ENCODE measurements at places on chromosomes 12 and 14.
A peak's percentile ranks its signal among the peaks of the same experiment; 100 is the strongest.

DNA sequence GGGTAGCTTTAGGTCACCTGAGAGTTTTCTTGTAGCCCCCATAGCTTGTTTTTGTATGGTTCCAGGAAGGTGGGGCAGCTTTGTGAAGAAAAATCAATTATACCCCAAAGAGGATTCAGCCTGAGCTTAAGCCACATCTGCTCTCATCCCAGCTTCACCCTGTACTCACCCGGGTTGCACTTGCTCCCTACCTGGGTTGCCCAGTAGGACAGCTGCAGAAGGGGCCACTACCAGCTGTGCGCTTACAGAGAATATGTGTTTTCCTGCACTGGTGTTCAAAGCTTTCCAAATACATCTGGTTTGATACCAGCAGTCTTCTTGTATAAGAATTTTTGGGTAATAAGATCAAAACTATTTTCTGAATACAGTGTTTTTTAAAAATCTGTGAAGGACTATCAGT is 3.0 kb upstream of the SLC38A1 start:
- DNase-seq, result no peak

- DNase-seq, result no peak
These were observed 8.8 kb downstream of the SUSD6 start for GRCh38 chr14:69620211-69620611.

DNA sequence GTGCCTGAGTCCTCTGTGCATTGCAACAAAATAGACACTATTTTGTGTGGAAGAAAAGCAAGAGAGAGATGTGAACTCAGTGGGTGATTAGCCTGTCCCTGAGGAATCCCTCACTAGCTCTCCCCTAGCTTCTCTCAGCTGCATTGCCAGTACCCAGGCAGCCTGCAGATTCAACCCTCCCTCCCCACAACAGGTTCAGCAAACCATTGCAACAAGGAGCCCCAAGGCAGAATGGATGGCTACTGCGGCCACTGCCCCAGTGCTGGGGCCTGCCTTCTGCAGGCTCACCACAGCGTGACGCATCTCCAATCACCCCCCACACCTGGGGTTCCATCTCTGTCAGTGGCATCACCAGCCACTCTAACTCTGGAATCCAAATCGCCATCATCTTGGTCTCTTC is 2.3 kb downstream of the CRACR2A start:
- DNase-seq, result no peak

DNA sequence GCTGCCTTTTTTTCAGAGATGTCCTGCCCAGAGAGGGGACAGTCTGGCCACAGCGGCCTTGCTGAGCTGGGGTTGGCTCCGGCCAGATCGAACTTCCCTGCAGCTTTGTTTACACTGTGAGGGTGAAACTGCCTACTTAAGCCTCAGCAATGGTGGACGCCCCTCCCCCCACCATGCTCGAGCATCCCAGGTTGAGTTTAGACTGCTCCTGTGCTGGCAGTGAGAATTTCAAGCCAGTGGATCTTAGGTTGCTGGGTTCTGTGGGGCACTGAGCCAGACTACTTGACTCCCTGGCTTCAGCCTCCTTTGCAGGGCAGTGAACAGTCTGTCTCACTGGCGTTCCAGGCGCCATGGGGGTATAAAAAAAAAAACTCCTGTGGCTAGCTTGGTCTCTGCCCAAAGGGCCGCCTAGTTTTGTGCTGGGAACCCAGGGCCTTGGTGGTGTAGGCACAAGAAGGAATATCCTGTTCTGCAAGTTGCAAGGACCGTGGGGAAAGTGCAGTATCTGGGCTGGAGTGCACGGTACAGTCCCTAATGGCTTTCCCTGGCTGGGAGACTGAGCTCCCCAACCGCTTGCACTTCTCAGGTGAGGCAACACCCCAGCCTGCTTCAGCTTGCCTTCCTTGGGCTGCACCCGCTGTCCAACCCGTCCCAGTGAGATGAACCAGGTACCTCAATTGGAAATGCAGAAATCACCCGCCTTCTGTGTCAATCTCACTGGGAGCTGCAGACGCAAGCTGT is 79.1 kb downstream of the LRIG3 start:
- no peak for DNase-seq

DNA sequence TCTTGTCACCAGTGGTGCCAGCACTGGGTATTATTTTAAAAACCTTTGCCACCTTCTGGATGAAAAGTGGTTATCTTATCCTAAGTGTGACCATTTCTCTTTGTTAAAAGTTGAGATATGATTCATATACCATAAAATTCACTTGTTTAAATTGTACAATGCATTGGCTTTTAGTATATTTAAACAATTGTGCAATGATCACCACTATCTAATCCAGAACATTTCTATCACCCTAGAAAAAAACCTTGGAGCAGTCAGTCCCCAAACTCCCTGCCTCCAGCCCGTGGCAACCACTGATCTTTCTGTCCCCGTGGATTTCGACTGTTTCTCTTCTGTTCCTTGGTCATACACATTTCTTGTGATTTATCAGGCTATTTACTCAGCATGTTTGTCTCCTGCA is 28.3 kb downstream of the SH2B3 start:
- no peak for DNase-seq

DNA sequence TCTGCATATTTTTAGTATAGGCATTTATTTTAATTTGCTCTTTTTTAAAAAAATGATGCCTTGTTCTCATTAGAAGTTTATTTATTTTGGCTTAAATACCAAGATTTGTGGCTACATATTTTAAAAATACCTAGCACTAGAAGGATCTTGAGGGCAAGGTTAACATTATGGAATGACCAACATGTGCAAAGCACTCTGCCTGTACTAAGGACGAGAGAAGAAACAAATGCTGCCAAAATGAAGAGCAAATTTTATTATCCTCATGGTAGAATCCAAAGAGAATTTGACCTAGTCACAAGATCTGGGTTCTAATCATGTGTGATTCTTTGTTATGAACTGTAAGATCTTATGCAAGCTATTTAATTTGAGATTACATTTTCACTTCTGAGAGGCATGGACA is 2.8 kb downstream of the CAND1 start:
- DNase-seq, result no peak

DNA sequence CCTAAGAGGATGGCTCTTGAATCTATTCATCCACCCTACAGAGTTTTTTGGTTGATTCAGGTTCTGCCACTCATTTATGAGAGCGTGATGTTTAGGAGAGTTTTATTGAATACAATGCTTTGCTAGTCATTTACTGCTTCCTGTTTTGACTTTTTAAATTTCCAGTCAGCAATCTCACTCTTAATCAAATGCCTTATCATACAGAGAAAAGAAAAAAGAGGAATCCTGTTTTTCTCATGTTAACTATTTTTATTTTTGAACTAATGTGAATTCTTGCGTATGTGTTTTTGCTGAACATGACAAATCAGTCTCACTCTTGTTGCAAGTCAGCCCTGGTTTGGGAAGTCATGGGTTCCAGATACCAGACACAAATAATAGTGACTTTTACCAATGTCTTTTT is 22.1 kb upstream of the LGMN start:
- DNase-seq, result no peak

- no peak for DNase-seq
These were observed 19.4 kb upstream of the IFNG start for GRCh38 chr12:68178774-68179439.

- DNase-seq, result no peak
These were observed 44.9 kb upstream of the STRAP start for GRCh38 chr12:15837141-15837790.

DNA sequence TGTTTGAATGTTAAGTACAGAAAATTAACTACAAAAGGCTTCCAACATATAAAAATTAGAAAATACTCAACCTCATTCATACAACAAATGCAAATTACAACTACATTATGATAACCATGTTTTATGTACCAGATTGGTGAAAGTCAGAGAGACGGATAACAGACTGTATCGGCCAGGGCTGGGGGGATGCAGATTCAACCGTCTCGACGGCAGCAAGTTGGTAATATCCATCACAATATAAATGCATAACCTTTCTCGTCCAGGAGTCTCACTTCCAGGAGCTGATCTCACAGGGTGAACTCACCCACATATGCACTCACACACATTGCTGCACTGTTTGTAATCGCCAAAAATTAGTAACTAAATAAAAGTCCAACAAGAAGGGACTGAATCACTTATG is 89.4 kb downstream of the ITPK1 start:
- no peak for DNase-seq

DNA sequence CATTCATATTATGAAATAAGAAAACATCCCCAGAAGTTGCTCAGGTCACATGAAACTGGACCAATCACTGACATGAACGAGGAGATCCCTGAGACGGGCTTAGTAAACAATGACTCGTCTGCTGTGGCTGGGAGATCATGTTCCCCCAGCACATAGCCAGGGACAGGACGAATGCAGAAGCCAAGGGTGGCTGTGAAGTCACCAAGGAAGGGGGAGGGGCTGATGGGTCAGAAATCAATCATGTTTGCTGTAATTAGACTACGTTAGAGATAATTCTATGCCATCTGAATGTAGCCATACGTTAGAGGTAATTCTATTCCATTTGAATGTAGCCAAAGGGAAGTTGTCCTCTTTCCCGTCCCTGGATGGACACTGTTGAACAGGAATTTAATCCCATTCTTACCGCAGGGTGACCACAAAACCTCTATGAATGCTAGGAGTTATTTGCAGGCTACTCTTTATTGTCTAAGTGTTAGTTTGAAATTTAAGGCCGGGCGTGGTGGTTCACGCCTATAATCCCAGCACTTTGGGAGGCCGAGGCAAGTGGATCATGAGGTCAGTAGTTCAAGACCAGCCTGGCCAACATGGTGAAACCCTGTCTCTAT is 332.9 kb downstream of the TMEM132D start:
- no peak for DNase-seq

- DNase-seq, result peak; percentile 37
These were observed 236.1 kb upstream of the NPAS3 start for GRCh38 chr14:32702562-32702961.

DNA sequence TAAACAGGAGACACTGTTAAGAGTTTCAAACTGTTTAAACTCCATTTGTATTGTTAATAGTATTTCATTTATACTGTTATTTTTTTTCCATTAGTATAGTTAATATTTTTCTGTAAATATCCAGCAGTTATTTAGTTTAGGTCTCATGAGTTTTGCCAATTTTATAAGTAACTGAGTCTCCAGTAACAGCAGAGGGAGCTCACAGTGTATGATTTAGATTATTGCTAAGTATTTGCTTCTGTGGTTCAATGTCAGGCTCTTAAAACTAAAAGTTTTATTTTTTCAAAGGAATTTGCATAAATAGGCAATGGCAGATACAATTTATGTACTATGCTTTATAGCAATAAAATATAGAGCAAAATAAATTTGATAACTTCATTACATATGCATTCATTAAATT is 209.7 kb downstream of the ATXN7L3B start:
- DNase-seq, result no peak

GRCh38 chr14:20802341-20803084 is at the start of gene RNASE1:
TSS of gene RNASE1 (minus strand) at chr14:20802844. CDS start at chr14:20802068, 776 bp downstream.
- no peak for DNase-seq

DNA sequence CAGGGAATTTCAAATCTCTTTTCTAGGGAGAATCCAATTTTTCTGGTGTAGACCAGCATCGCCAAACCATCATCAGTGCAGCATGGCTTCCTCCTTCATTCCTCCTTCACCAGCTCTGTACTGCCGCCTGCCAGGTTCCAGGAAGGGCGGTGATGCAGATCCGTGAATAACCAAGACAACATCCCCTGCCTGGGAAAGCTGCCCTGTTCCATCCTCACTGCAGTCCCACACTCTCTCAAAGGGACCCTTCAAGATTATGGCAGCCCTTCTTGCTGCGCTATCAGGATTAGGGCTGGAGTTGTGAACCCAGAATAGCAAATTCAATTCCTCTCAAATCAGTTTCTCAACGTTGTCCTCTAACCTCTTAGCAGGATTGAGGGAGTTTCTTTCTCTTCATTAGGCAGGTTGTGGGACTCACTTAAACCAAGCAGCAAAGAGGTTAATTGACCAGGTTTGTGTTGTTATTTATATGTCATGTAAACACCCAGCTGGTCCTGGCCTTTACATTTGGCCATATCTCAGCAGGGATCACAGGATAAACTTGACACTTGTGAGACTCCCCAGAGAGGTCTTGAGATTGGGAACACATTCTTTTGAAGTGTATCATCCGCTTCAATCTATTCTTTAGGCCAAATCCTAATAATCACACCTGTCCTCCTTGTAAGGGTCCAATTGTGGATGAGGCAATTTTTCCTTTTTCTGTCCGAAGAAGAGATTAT is 26.2 kb downstream of the TMEM30B start:
- no peak for DNase-seq

GRCh38 chr14:23436327-23437132 is 1.1 kb upstream of the MYH7 start:
- no peak for DNase-seq

DNA sequence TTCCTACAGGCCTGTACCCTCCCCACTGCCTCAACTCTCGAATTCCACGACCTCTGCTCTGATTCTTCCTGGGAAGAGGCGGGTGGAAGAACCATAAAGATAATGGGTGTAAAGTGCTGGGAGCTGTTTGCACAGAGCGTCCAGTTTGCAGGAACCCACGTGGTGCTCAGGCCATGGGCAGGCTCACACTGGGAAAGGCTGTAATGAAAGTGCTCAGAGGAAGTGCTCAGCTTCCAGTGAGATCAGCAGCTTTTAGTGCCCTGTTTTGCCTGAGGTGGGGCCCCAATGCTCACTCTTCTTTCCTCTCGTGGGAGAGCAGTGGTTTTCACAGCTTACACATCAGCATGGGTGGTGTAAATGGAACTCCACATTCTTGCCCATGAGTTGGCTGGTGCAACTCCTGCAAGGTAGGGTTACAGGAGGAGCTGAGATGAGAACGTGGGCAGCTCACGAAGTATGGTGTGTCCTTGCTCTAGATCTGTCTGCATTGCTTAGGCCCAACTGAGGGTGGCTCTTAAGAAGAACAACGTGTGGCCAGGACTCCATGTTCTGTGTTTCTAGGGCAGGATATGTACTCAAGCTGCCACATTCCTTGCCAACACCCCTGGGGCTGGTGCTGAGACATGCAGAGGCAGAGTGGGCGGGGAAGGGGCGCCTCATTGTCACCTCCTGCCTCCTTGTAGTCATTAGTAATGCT is 2.9 kb downstream of the TMEM63C start:
- DNase-seq, result no peak

GRCh38 chr14:24038686-24039085 is 13.1 kb upstream of the CARMIL3 start:
- no peak for DNase-seq

GRCh38 chr14:23929822-23930294 is 23.7 kb upstream of the DHRS4 start:
- DNase-seq, result peak; percentile 81

DNA sequence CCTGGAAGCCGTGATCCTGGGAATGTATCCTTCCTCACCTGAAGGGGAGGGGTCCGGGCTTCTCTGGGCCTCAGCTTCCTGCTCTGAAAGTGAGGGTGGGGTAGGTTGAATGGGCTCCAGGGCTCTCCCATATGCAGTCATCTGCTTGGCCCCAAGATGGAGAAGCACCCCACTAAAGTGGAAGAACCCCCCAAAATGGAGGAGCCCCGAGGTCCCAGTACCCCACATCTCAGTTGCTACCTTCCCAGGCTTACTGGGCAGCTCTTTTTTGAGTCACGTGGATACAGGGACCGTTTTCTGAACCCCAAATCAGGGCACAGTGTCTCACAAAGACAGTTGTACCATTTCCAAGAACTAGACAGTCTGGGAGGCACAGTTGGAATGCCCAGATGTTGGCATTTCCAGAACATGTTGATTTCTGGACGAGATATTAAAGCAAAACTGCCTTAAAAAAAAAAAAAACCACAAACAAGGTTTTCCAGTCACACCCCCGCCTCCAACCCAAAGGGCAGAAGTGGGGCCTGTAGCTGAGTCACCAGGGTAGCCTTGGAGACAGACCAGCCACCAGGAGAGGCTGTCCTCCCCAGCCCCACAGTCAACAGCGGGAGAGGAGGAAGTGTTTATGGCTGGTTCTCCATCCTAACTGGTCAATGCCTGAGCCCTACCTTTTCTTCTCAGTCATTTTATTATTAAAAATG is 12.1 kb downstream of the VASH1 start:
- DNase-seq, result peak; percentile 28

Measured in CD4-positive, alpha-beta T cell treated with Interleukin-21 for 1 hour (primary cell).